Esophagus muscularis mucosa (tissue), 4 donors: ENCODE measurements at places on chromosomes 1 and 21.

DNA sequence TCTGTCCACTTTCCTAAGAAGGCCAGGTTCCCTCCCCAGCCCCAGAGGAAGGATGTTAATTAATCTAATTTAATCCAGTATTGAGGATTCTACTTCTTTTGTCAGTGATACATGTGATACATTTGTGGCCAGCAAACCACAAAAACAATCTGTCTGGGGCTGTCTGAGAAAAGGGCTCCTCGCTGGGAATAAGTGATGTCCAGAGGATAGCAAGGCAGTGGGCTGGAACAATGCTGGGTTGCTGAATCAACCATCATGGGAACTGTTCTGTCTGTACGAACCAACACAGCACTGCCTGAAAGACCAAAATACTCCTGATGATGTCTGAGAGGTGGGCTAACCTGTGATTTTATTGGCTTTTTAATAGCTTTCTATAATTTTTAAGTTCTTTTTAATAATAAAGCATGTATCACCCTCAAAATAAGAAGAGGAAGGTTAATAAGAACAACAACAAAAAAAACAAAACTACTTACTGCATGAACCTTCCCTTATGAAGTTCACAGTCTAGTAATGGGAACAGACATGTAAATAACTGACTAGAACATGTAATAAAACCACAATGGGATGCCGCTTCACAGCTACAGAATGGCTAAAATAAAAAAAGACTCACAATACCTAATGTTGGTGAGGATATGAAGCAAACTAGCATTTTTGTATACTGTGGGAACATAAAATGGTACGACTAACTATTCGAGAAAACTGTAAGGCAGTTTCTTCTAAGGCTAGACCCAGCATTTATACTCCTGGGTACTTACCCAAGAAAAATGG, 11.4 kb upstream of the ADAR start:
- DNase-seq = no peak

DNA sequence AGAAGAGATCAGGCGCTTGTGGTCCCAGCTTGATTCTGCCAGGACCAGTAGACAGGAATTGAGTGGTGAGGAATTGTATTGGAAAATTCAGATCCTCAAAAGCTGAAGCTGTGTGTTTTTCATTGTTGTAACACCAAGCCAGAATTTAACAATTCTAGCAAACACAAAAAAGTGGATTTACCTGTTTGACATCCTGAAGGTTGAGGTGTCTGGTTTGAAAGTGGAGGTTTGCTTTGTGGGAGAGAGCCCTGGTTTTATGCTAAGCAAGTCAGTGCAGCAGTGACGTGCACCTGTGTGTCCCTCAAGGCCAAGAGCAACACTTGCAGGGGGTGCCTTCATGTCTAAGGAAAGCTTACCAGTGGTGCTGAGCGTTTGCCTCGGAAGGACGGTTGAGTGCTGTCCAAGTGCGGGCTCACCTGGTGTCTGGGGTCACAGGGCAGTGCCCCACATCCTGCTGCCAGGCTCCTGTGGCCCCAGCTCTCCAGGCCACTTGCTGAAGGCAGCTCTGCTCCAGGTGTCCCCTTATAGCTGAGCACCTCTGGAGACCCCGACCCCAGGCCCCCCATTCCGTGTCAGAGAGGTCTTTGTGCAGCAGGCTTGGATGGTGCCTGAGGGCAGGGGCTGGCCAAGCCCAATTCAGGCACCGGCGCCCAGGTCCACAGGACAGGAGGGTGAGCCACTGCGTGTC, 27.7 kb downstream of the PCNT start:
- no peak for DNase-seq

- no peak for DNase-seq
These were observed 12.9 kb downstream of the SRRM1 start for GRCh38 chr1:24656046-24656445.

DNA sequence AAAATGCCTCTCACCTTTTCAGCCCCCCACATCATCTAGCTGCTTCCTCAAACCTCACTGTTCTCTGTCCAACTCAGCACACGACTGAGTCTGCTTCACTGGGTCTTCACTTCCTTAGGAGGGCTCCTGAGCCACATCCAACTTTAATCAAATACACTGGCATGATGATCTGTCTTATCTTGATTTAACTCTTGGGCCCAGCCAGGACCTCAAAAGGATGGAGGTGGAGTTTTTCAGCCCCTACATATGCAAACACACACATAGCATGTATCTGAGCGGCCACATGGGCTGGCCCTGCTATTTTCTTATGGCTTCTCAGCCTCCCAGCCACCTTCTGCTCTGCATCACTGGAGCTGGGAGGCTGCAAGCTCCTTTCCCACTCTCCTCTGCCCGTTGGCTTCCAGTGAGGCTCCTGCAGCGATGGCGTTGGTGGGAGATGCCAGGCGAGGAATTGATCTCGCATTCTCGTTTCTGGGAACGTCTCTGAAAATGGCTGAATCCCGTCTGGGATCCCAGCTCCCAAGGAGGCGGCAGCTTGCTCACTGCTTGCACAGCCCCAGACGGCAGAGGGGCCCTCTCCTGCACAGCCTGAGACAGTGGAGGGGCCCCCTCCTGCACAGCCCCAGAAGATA, 1.8 kb upstream of the PRXL2B start:
- no peak for DNase-seq

DNA sequence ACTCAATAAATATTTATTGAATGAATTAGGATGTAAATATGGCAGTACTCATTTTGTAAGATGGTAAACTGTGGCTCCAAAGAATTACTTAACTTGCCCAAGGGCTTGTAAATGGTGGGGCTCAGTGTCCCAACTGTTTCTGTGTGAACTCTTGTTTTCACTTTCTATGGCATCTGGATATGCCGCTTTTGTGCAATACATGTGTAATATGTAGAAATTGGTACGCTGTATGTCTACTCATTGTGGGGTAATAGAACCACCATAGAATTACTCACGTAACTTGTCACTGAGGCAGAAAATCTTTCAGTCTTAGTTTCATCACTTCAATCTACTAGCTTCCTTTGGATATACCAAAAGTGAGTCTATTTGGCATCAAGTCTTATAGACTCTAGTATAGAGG, 977 bp downstream of the PRPF3 start:
- DNase-seq = no peak

DNA sequence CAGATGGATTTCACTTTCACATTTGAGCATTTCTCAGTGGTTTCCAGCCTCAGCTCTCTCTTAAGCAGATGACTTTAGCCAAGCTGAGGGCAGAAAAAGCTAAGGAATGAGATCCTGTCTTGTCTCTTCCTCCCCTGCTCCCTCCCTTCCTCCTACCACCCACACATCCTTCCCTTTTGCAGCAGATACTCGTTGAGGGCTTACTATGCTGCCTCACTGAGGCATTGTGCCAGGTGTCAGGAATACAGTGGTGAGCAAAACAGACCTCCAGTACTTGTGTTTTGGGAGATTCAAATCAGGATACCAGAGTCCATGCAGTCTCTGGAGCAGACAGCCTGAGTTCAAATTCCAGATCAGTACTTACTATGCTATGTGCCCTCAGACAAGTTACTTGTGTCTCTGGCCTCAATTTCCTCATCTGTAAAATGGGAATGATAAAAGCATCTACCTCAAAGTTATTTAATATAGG, 43.2 kb downstream of the KIF26B start:
- DNase-seq = no peak

DNA sequence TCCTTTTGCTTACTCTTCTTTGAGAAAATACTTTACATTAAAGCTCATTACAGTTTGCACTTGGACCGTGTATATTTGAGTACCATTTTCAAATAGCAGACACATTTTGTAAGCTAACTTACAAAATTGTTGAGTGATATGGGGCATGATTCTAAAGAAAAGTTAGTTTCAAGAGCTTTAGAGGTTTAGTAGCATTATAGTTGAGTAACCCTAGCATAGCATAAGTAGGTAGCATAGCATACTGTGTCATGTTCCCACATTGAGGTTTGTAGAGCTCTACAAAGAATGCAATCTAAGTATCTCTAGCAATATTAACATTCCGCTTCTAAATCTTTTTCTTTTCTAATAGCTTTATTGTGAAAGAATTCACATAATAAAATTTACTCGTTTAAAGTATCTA, 92.0 kb downstream of the ITSN1 start:
- no peak for DNase-seq

GRCh38 chr1:87400813-87401212, 72.1 kb downstream of the LMO4 start:
- DNase-seq = no peak

GRCh38 chr1:65066766-65067490, 81.1 kb upstream of the AK4 start:
- peak; percentile 98 for DNase-seq

DNA sequence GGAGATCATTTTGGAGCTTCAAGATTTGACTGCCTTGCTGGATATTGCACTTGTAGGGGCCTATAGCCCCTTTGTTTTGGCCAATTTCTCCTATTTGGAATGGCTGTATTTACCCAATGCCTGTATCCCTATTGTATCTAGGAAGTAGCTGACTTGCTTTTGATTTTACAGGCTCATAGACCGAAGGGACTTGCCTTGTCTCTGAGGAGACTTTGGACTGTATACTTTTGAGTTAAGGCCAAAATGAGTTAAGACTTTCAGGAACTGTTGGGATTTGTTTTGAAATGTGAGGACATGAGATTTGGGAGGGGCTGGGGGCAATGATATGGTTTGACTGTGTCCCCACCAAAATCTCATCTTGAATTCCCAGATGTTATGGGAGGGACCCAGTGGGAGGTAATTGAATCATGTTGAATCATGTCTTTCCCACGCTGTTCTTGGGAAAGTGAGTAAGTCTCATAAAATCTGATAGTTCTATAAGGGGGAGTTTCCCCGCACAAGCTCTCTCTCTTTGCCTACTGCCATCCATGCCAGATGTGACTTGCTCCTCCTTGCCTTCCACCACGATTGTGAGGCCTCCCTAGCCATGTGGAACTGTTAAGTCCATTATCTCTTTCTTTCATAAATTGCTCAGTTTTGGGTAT, 276.1 kb downstream of the LMX1A start:
- no peak for DNase-seq

GRCh38 chr1:155000411-155000725, 2.2 kb upstream of the ZBTB7B start:
- DNase-seq = no peak

GRCh38 chr1:82091729-82092128, 291.0 kb downstream of the ADGRL2 start:
- no peak for DNase-seq

DNA sequence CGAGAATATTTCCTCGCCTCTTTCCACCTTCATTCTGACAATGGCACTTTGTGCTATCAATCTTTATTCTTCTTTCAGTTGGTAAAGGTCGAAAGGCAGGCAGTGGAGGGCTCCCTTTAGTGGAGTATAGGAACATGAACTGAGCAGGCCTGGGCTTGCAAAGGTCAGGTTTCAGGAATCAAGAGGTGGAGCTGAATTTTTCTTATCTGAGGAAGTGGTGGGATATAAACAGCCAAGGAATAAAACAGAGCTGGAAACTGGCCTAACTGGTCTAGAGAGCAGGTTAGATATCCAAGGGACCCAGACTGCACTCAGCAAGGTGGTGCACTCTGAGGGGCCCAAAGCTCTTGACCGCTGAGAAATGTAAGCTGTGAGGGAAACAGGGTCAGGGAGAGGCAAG, 99.1 kb downstream of the PLA2G4A start:
- DNase-seq = no peak

DNA sequence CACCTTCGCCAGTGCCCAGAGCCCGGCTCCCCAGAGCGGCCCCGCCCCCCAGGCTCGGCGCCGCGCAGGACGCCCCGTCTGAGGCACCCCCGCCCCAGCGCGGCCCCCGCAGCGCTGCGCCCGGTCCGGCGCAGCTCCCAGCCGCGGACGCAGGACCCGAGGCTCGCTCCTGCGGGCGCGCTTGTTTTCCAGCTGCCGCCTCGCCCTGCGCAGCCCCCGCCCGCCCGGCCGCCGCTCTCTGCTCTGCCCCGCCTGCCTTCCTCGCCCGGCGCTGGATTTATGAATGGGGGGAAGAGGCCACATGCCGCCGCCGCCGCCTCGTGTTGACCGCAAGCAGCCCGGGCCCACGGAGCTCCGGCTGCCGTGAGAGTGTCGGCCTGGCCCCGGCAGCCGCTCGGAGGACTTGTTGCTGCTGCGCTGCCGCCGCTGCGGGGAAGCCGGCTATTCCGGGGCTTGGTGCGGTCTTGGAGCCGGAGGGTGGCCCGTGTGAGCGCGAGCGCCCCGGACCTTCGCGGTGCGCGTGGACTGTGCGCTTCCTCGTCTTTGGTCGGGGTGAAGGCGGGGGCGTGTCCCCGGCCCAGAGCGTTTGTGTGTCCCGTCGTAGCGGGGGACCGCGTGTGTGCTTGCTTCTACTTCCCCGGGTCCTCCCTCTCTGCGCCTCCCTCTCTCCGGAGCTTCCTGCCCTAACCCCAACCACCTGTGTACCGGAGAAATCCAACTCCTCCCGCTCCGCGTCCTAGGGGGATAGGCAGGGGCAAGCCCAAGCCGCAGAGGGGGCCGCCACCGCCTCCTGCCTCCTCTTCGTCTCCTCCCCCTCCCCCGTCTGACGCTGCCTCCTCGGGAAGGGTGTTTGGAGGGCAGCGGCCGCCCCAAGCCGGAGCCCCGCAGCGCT, 736 bp downstream of the KCNC4 start:
- DNase-seq = no peak

DNA sequence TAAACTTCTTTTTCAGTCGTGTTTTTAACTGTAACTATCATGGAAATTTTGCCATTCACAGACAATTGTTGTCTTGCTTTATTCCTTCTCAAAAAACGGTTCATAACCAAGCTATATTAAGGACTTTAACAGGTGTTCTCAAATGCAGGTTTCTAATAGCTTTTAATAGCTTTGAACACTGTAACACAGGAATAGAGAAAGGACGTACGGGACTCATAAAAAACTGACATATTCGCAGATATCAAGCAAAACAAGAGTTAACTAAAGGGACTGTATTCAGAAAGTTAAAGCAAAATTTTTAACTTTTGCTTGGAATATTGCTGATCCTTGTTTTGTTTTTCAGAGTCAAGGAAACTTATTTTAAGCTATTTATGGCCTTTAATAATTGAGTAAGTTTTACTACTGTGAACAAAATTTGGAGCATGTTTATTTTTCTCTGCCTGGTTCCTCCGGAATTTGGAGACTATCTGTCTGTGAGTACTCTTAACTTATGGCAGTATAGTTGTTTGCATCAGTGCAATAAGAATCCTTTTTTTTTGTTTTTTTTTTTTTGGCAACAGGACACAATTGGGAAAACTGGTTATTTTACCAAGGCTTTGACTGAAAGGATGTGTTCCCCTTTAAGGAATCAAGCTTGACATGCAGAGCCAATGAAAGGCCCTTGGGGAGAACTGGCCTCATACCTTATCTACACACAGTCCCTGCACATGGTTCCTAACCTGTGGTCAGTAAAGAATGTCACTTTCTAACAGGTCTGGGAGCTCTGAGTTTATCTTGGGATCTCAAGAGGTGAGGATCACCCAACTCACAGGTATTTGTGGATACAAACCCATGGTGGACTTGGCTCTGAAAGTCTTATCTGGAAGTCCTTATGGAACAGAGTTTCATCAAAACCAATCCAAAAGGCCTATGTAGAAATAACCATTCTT, 5.8 kb upstream of the CD46 start:
- no peak for DNase-seq

DNA sequence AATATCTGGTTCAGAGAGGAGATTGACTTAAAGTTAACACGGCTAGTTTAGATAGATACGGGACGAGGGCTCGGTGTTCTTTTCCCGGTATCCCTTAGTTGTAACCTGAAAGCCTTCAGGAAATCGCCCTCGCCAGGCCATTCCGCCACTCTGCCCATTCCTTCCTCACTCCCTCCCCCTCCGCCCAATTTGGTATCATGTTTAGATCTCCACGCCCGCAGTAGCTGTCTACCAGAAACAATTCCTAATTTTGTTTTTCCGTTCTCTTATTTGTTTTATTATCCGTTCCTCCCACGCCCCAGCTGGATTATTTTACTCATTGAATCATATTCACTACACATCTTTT, 685 bp upstream of the VAMP4 start:
- no peak for DNase-seq
